ENCODE measurements at places on chromosomes 5 and 9.
A peak's percentile ranks its signal among the peaks of the same experiment; 100 is the strongest.

GRCh38 chr9:136983656-136984314, 992 bp downstream of the LCNL1 start:
- H3K27ac ChIP-seq, result no peak overlapping the region
- no peak for DNase-seq
- peaks cover 14% of the 10 kb centered on the region for H3K27me3 ChIP-seq
- H3K36me3 ChIP-seq, result peaks cover 9% of the 10 kb centered on the region

DNA sequence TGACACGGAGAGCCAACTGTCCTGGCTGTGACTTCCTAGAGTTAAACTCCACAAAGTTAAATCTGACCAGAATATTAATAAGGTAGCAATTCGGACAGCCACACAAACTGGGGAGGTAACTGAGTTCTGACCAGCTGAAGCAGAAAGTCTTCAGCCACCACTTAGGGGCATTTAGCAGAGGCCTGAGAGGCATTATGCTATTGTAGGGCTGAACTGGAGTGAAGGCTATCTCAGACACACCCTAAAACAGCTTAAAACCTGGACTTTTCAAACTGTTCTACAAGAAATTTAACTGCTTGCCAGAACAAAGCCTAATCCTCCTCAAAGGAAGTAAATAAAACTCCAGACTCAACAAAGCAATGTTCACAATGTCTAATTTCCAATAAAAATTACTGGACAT, 32.4 kb downstream of the RANBP6 start:
- no peaks in the 10 kb centered on the region for H3K4me1 ChIP-seq
- no peak overlapping the region for H3K4me3 ChIP-seq
- no peaks in the 10 kb centered on the region for H3K36me3 ChIP-seq
- DNase-seq, result no peak
- no peaks in the 10 kb centered on the region for H3K27me3 ChIP-seq

DNA sequence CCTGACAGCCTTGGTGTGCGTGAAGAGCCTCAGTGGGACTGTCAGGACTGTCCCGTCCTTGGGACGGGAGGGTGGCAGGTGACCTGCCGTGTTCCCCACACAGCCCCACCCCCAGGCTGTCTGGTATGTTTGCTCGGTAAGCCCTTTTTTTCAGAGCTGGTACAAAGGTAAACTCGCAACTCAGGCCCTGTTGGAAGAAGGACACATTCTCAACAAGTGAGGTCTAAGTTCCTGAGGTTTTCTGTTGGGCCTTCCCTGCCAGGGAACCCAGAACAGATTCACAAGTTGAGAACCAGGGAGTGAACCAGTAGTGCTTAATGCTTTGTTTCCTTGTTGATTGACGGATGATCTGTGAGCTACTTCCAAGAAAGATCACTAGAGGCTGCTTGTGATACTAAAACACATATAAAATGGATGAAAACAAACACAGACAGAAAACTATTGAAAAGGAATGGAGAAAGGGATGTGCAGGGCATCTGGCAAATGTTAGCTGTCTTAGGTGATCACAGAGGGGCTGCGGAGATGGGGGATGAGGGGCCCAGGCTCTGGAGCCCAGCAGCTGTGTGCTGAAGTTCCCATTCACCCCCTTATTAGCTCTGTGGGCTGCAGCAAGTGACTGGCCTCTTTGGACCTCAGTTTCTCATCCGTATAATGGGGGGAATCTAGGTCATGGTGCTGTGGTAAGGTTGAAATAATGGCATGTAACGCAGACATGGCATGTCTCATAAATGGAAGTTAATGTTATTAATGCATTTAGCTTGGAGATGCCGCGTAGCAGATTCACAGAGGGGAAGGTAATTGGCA, 2.7 kb downstream of the NDST1 start:
- no peak for DNase-seq
- peaks cover 11% of the 10 kb centered on the region for H3K27me3 ChIP-seq
- H3K27ac ChIP-seq, result peak overlapping the region; percentile 87
- peaks cover 17% of the 10 kb centered on the region for H3K36me3 ChIP-seq
- H3K4me1 ChIP-seq, result peaks cover 68% of the 10 kb centered on the region

GRCh38 chr9:71147368-71147767, 25.9 kb upstream of the TRPM3 start:
- no peak overlapping the region for H3K27ac ChIP-seq
- H3K4me3 ChIP-seq, result no peak overlapping the region
- peaks cover 2% of the 10 kb centered on the region for H3K27me3 ChIP-seq
- H3K4me1 ChIP-seq, result no peaks in the 10 kb centered on the region
- H3K36me3 ChIP-seq, result no peaks in the 10 kb centered on the region

DNA sequence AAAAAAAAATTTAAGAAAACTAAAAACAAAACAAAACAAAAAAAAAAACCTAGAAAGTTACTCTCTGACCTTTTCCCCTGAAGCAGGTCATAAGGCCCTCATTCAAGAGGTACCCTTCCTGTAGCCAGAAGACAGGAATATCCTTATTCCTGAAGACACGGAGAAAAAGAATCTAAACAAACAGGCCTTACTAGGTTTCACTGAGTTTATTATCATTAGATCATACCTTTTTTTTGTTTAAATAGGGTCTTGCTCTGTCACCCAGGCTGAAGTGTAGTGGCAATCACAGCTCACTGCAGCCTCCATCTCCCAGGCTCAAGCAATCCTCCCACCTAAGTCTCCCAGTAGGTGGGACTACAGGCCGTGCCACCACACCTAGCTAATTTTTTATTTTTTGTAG, 11.7 kb upstream of the CDKN2AIPNL start:
- no peaks in the 10 kb centered on the region for H3K36me3 ChIP-seq
- H3K4me1 ChIP-seq, result no peaks in the 10 kb centered on the region
- H3K27me3 ChIP-seq, result peaks cover 4% of the 10 kb centered on the region
- no peak for DNase-seq
- H3K27ac ChIP-seq, result no peak overlapping the region

- no peaks in the 10 kb centered on the region for H3K36me3 ChIP-seq
- no peak overlapping the region for H3K27ac ChIP-seq
- H3K27me3 ChIP-seq, result peaks cover 4% of the 10 kb centered on the region
- DNase-seq, result peak; percentile 82
- H3K4me3 ChIP-seq, result no peak overlapping the region
- H3K4me1 ChIP-seq, result no peaks in the 10 kb centered on the region
These were observed 35.0 kb downstream of the RANBP17 start for GRCh38 chr5:170896779-170897178.

DNA sequence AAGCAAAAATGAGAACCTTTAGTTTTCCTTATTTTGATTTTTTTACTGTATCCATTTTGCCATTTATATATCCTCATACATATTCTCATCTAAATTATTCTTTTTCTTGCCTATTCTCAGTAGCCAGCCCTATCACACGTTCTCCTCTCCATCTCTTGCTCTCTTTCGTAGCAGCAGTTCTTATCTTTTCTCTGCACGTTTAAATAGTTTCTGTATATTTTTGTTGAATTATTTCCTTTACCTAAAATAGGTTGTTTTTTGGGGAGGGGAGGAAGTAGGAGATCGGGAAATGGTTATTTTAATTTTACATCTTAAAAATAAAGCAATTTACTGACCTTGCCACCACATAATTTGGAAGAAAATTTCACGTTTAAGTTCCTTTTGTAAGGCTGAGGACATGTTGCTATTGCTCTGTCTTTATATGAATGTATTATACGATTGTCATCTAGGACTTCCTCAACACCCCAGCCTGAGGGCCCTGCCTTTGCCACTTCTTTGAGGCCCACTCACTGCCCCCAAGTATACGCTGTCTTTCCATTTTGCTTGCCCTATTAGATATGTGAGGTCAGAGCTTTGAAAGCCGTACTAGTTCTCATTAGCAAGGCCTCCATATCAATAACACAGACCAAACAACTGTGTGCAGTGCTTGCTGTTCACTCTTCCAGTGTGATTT, 140.3 kb downstream of the GNAQ start:
- no peak overlapping the region for H3K4me3 ChIP-seq
- no peak for DNase-seq
- no peak overlapping the region for H3K27ac ChIP-seq
- peaks cover 4% of the 10 kb centered on the region for H3K4me1 ChIP-seq
- no peaks in the 10 kb centered on the region for H3K36me3 ChIP-seq

DNA sequence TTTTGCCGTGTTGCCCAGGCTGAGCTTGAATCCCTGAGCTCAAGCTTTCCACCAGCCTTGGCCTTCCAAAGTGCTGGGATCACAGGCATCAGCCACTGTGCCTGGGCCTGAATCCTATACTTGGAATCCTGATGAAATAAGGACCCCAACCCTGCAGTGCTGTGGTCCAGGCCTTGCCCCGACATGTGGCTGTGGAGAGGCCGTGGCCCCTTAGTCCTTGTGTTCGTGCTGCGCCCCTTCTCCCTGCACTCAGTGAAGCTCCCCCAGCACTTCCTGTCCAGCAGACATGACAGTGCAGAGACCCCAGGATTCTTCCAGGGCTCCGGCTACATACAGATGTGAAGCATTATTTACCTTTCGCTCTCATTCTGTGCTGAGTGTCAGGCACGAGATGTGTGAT, 52.9 kb downstream of the EHMT1 start:
- peak overlapping the region; percentile 31 for H3K27ac ChIP-seq
- H3K4me1 ChIP-seq, result peaks cover 38% of the 10 kb centered on the region
- no peak for DNase-seq
- peaks cover 20% of the 10 kb centered on the region for H3K36me3 ChIP-seq
- H3K4me3 ChIP-seq, result no peak overlapping the region
- peaks cover 7% of the 10 kb centered on the region for H3K27me3 ChIP-seq

- DNase-seq, result no peak
- H3K27ac ChIP-seq, result no peak overlapping the region
- peaks cover 2% of the 10 kb centered on the region for H3K27me3 ChIP-seq
- H3K36me3 ChIP-seq, result no peaks in the 10 kb centered on the region
- H3K4me1 ChIP-seq, result peaks cover 36% of the 10 kb centered on the region
These were observed 47.2 kb downstream of the EBF1 start for GRCh38 chr5:159052401-159053011.

GRCh38 chr5:25027526-25027925, 382.7 kb upstream of the CDH10 start:
- peaks cover 1% of the 10 kb centered on the region for H3K27me3 ChIP-seq
- H3K36me3 ChIP-seq, result no peaks in the 10 kb centered on the region
- H3K4me1 ChIP-seq, result no peaks in the 10 kb centered on the region
- H3K27ac ChIP-seq, result no peak overlapping the region
- no peak overlapping the region for H3K4me3 ChIP-seq

DNA sequence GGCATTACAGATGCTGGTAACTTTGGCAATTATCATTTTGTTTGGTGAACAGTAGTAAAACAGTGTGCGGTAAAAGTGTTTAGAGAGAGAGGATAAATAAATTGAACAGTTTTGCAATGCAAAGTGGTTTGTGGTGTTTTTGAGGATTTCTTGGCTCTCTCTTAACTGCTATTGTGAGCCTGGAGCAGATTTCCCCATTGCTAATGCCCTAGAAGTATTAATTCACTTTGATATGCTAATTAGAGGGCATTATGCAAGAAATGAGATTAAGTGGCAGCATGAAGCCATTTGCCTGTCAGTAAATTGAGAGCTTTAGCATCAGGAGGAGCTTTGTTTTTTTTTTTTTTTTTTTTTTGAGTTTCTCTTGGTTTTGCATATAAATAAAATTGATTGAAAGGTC, 8.2 kb downstream of the PBX3 start:
- peaks cover 20% of the 10 kb centered on the region for H3K4me1 ChIP-seq
- no peak overlapping the region for H3K4me3 ChIP-seq
- no peak overlapping the region for H3K27ac ChIP-seq
- no peak for DNase-seq
- H3K36me3 ChIP-seq, result no peaks in the 10 kb centered on the region

DNA sequence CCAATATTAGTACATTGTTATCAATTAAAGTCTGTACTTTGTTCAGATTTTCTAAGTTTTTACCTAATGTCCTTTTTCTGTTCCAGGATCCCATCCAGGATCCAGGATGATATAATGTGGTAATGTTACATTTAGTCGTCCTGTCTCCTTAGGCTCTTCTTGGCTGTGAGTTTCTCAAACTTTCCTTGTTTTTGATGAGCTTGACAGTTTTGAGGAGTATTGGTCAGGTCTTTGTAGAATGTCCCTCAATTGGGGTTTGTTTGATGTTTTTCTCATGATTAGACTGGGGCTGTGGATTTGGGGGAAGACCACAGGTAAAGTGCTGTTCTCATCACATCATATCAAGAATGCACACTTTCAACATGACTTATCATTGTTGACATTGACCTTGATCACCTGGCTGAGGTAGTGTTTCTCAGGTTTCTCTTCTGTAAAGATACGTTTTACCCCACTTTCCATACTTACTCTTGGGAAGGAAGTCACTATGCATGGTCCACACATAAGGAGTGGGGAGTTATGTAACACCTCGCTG, 9.6 kb downstream of the NDFIP1 start:
- peaks cover 17% of the 10 kb centered on the region for H3K4me1 ChIP-seq
- peak overlapping the region; percentile 72 for H3K27ac ChIP-seq
- DNase-seq, result no peak

DNA sequence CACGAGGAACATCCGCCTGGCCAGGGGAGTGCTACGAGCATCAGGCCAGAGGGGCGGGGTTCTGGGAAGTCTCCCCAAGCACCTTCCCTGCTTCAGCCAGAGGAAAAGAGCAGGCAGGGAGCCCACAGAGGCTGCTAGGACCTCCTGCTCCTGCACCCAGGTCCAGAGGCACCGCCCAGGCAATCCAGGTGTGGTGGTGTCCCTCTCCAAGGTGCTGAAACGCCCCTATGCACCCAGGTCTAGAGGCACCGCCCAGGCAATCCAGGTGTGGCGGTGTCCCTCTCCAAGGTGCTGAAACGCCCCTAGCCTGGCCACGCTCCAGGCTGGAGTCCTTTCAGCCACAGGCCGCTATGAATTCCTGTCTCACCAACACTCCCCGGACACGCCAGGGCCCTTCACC, 10.7 kb upstream of the UBAC1 start:
- DNase-seq, result peak; percentile 67
- H3K27me3 ChIP-seq, result peaks cover 6% of the 10 kb centered on the region
- no peaks in the 10 kb centered on the region for H3K36me3 ChIP-seq
- no peak overlapping the region for H3K4me3 ChIP-seq
- H3K4me1 ChIP-seq, result peaks cover 7% of the 10 kb centered on the region
- H3K27ac ChIP-seq, result no peak overlapping the region

DNA sequence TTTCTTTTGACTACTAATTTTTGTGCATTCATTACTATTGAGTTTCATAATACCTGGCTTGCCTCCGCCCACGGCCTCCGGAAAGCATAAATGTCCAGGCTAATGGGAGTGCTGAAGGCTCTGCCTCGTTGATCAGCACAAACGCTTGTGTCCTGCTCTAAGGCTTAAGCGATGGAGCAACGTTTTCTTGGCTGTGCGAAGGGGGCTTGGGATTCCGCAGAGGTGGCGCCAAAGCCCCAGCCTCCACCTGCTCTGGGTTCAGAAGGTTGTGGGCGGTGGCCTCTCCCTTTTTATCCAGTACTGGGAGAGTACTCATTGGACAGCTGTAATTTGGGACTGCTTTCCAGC, 19.7 kb downstream of the ANXA2R start:
- peak; percentile 13 for DNase-seq
- H3K27ac ChIP-seq, result no peak overlapping the region
- peak overlapping the region; percentile 95 for H3K4me3 ChIP-seq
- peaks cover 12% of the 10 kb centered on the region for H3K27me3 ChIP-seq
- peaks cover 22% of the 10 kb centered on the region for H3K4me1 ChIP-seq

Measured in endothelial cell (in vitro differentiated cells).